ENCODE measurements at places on chromosomes 2 and 18.

DNA sequence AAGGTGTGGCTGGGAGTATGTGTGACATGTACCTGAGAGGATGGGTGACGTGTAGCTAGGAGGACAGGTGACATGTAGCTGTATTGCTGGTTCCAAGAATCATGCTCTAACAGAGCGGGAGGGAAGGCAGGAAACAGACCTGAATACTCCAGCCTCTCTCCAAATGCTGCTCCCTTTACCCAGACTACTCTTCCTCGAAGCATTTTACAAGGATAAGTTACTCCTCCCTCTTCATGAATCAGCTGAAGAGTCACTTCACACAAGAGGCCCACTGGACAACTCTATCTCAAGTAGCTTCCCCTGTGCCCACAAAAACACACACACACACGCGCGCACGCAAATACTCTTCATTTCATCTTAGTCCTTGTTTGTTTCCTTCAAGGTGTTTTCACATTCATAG lies 52.6 kb upstream of the KIDINS220 start:
- DNase-seq = no peak

- DNase-seq = no peak
Measured at GRCh38 chr18:22838639-22839277, 94.4 kb upstream of the RBBP8 start.

DNA sequence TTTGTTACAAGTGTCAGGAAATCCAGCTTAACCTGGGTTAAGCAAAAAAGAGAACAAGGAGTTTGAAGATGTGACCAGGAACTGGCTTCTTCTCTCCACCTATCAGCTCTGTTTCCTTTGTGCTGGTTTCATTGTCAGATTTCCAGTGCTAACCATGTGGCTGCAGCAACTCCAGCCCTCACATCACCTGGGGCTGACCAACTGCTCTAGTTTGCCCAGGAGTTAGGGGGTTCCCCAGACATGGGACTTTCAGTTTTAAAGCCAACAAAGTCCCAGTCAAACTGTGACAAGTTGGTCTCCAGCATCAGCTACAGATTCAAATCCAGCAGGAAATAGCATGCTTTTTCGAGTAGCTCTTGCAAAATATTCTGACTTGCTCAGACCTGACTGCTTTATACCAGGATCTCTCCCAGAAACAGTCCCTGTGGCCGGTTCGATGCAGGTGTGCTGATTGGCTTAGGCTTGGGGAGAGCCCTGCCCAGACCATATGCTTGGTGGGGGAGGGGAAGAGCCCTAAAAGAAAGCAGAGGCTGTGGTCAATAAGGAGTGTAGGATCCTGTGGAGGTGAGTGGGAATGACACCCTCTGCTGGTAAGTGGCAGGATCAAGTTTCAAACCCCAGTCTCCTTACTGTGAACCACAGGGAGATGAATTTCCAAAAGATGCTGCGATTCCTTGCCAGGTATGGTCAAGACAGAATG lies 49.5 kb downstream of the KCNE4 start:
- peak; percentile 16 for DNase-seq

DNA sequence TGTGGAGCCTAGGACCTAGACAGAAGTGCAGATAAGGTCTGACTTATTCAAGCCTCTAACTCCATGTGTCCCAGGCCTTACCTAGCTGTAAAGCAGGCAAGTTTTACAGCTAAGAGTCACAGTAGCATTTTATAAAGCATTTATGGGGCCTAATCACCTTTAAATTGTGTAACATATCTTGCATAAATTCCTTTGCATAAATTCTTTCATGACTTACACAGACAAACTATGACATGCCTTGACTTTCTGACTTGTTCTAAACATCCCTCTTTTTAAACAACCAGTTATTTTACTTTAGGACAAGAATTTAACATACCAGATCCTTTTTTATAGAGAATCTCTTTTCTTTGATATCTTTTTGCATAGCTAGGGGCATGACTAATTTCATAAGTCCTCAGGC lies 1257.8 kb upstream of the NRXN1 start:
- no peak for DNase-seq

- peak; percentile 79 for DNase-seq
Measured at GRCh38 chr18:79465392-79465991, 69.8 kb downstream of the NFATC1 start.

- DNase-seq = no peak
Measured at GRCh38 chr2:37688771-37689468, 17.5 kb upstream of the CDC42EP3 start.
